ENCODE measurements at places on chromosomes 3 and 15.

DNA sequence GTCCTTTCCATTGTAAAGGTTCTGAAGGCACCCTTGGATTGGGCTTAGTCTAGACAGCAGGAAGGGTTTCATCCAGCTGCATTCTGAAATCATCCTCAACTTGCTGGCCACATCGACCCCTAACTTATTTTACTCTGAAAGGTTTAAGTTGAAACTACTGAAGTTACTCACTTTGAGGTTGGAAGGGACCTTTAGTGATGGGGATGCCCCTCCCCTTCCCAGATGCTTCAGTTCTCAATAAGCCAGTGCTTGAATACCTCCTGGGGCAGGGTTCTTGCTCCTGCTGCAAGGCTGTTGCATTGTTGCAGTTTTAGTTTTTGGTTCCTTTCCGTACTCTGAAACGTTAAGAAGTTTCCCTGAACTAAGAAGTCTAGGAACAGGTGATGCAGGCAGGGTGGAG is 26.4 kb downstream of the FGD5 start:
- no peak for DNase-seq

GRCh38 chr3:47799733-47800132 is 3.2 kb upstream of the DHX30 start:
- DNase-seq, result no peak

DNA sequence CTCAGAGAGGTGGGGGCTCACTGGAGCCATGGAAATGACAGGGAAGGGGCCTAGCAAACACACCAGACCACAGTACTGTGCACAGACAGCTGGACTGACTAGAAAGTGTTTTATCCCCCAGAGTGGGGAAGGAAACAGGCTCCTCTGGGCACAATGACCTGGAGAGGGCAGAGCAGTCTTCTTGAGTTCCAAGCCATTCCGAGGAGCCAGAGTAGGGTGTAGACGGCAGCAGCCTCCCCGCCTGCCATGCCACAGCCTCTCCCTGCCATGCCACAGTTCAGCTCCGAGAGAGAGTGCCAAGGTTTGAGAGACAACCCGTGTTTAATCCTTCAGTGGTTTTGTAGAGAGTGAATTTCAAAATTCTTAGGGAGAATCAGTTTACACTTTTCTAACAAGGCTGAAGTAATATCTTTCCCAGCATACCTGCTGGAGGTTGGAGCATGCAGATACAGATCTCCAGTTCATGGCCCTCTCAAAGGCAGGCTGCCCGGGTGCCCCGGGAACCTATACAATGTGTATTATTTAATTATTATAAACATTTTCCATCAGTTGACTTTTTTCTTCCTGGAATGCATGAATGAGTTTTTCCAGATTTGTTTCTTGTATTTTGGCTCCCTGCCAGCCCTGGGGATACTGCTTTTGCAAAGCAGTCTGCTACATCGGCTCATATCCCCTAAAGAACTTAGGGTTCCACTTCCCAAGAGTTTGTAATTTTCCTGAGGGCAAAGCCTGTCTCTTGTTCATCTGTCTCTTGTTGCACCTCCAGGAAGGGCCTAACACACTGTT is 3.2 kb downstream of the PODXL2 start:
- no peak for DNase-seq

DNA sequence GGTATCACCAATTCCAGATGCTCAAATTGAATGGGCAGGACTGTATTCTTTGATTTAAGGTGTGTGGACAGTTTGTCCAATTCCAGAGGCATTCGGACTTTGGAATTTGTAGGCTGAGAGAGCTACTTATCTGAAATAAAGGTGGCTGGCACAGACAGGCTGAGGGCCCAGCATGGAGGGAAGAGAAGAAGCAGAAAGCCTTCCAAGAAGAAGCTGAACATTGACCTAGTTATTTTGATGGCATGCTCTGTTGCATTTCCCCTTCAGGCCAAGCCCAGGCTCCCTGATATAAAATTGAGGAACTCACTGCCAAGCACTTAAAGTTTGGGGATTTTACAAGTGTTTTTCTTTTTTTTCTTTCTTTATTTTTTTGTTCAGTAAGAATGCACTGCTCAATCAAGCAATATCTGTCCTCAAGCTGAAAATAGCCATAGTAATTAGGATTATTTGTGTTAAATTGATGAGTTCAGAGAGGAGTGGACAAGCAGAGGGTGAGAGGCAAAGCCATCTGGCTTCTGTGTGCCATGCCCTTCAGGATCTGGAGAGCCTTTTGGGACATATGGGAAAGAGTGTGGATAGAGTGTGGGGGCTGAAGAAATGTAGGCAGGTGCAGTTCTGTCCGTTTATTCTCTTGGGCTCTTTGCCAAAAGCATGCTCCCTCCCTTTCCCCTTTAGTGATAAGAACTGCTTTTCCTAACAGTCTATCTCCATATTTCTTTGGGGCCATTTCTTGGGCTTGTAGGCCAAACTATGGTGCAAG is 148.9 kb downstream of the OXSM start:
- no peak for DNase-seq

- DNase-seq, result no peak
Measured at GRCh38 chr15:54289590-54290136, 311.4 kb downstream of the UNC13C start.

- DNase-seq, result no peak
Measured at GRCh38 chr3:37766797-37767776, 94.6 kb upstream of the CTDSPL start.

- DNase-seq, result no peak
Measured at GRCh38 chr3:158789592-158789991, 12.3 kb upstream of the MFSD1 start.

DNA sequence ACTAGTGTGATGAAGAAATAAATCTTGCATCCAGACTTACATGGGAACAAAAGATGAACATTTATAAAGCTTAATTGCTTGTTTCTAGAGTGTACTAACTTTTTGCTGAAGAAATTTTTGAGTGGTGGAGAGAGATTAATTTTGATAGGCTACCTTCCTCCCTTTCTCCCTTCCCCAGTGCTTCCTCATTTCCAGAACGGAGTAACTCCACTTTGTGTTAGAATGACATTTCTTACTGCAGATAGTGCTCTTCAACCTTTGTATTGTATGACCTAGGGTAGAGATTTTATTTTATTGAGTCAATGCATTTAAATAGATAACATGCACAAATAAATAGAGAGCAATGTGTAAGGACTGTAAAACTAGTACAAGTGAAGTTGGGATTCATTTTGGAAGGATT is 1.9 kb downstream of the ATP1B3 start:
- no peak for DNase-seq

- no peak for DNase-seq
Measured at GRCh38 chr15:45469441-45469840, 53.1 kb downstream of the SLC30A4 start.

DNA sequence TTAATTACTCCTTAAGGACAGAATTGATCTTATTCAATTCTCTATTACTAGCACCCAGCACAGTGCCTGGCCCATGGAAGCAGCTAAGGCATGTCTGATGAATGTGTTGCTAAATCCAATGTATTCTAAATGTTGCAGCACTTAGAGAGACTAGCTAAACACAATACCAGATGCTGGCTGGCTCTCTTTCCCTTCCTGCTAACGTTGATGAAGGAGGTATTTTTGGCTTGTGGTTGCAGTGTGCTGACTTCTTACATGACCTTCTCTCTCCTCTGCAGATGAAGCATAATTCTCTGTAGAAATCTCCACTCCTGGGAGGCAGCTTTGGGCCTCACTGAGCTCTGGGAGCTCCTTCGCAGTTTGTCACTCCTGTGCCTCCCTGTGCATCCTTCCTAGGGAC is 183.6 kb downstream of the PEX5L start:
- DNase-seq, result no peak

DNA sequence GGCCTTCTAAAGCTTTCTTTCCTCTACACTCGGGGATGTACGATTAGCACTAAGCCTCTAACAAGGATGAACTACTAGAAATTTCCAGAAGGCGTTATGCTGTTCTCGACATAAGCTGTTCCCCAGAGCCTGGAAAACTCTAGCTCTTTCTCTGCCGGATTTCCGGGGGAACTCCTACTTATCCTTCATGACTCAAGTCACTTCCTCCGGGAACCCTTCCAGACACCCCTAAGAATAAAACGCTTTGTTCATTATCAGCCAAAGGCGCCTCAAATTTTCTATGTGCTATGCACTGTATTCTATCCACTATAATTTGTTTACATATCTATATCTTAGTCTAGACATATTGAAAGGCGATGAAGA is 455 bp upstream of the SNAP23 start:
- DNase-seq, result peak; percentile 75

DNA sequence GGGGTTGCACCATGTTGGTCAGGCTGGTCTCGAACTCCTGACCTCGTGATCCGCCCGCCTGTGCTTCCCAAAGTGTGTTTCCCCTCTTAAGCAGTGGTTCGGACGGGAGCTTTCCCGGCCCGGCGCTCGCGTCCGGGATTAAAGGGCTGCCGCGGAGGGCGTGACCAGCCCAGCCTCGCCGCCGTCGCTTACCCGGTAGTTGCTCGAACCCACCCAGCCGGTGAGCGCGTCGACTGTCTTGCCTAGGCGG is 513 bp downstream of the CLASP2 start:
- DNase-seq, result no peak

DNA sequence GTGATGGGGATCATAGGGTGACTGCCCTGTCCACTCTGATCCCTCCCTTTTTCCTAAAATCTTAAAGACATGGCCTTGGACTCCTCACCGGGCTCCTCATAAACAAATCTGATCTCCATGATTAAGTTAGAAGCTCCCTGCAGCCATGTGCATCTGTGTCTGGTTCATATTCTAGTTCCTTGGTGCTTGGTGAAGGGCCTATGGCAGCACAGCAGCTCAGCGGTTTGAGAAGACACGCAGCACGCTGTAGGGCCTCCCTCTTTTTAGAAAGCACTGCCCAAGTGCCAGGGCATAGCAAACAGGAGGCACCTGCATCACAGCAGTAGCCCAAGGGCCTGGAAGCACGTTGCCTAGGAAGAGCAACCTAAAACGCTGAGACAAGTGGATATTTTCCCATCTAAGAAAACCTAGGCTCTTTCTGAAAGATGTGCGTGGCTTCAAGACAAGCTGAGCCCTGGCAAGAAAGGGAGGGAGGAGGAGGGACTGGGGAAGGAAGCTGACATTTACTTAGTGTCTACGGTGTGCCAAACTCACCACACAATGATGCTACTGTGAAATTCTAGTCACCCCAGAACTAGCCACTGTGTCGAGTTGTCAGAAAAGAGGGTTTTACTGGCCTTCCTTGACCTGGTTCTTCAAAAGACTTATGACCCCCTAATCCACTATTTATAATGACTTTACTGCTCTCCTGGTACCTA is 14.9 kb upstream of the ULK3 start:
- no peak for DNase-seq

DNA sequence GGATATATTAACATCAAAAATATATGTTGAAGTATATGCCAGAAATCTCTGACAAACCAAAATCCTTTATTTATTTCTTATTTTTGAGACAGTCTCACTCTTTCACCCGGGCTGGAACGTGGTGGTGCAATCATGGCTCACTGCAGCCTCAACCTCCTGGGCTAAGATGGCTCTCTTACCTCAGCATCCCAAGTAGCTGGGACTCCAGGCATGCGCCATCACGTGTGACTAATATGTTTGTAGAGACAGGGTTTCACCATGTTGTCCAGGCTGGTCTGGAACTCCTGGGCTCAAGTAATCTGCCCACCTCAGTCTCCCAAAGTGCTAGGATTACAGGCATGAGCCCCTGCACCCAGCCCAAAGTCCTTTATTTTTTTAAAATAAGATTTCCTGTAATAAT is 11.9 kb downstream of the FAIM start:
- no peak for DNase-seq

- no peak for DNase-seq
Measured at GRCh38 chr3:76824658-76825240, 215.2 kb upstream of the ROBO2 start.

GRCh38 chr3:139756529-139757103 is 78.8 kb upstream of the NMNAT3 start:
- no peak for DNase-seq

GRCh38 chr15:63655683-63656372 is 58.6 kb downstream of the FBXL22 start:
- no peak for DNase-seq

DNA sequence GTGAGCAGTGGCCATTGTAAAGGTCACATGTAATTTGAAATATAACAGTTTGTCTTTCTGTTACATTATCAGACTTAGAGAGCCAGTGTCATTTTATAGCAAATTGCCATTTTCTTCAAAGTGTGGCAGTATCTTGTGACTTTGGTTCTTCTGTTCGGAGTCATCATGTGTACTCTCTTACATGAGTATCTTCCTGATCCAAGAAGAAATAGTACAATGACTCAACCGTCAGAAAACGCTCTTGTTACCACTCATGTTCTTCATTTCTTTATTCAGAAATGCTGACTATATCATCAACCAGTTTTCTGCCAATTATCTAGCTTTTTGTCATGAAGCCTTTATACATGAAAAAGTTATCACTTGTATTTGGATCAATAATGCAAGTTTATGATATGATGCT is 93.6 kb upstream of the CGNL1 start:
- no peak for DNase-seq

GRCh38 chr15:65996901-65997300 is 127.6 kb downstream of the RAB11A start:
- no peak for DNase-seq

DNA sequence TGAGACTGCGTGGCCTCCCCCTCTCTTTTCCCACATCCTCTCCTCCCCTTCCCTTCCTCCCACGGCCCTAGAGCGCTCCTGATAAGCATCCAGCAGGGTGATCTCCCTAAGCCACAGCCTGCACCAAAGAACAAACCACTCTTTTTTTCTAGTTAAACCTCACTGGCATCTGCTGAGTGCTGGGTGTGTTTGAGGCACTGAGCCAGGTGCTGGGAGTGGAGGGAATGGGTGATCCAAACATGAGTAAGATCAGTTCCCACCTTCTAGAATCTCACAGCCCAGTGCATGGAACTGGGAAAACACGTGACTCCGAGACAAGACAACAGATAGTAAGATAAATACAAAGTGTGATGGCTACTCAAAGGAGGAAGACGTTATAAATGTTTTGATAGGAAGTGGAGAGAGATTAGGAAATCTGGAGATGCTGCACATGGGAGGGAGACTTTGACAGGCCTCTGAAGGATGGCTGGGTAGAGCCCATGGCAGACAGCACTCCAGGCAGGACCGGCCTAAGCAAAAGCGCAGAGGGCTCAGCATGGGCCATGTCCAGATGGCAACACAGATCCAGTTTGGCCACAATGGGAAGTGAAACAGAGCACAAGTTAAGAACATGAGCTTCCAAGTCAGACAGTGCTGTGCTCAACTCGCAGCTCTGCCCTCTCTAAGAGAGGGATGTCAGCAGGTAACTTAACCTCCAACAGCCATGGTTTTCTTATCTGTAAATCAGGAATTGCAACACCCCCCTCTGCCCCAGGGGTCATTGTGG is 55.6 kb downstream of the CCR3 start:
- peak; percentile 7 for DNase-seq

DNA sequence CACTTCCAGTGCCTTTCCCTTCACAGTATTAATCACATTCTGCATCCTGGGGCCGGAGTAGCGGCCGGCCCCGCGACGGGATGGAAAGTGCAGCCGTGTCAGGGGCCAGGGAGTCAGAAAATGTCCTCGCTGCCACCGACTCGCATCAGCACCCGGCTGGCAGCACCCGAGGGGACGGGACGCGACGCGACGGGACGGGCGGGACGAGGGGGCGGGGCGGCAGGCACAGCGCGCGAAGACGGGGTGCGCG is 353 bp downstream of the ATG3 start:
- DNase-seq, result no peak
